ENCODE measurements at places on chromosomes 7 and 10.
A peak's percentile ranks its signal among the peaks of the same experiment; 100 is the strongest.

- no peak for DNase-seq
Observed at GRCh38 chr7:100257017-100257416, 37.3 kb downstream of the PVRIG start.

DNA sequence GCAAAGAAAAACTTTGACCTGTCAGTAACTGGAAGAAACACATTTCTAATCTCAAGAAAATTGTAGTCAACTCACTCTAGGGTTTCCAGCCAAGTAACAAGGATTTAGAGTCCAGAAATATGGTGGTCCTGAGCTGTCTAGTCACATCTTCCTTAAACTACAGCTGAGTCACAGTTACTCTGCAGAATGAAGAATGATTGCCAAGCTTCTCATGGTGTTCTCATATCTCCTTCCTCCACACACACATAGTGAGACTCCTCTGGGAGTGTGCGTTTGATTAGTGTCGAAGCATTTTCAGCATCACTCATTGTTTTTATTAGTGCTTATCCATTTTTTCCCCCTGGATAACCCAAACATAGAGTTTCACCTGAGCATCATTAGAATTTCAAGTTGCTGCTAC is 93.1 kb upstream of the CXCL12 start:
- DNase-seq = no peak

GRCh38 chr10:124338276-124338925 is 80.3 kb downstream of the OAT start:
- DNase-seq = no peak

DNA sequence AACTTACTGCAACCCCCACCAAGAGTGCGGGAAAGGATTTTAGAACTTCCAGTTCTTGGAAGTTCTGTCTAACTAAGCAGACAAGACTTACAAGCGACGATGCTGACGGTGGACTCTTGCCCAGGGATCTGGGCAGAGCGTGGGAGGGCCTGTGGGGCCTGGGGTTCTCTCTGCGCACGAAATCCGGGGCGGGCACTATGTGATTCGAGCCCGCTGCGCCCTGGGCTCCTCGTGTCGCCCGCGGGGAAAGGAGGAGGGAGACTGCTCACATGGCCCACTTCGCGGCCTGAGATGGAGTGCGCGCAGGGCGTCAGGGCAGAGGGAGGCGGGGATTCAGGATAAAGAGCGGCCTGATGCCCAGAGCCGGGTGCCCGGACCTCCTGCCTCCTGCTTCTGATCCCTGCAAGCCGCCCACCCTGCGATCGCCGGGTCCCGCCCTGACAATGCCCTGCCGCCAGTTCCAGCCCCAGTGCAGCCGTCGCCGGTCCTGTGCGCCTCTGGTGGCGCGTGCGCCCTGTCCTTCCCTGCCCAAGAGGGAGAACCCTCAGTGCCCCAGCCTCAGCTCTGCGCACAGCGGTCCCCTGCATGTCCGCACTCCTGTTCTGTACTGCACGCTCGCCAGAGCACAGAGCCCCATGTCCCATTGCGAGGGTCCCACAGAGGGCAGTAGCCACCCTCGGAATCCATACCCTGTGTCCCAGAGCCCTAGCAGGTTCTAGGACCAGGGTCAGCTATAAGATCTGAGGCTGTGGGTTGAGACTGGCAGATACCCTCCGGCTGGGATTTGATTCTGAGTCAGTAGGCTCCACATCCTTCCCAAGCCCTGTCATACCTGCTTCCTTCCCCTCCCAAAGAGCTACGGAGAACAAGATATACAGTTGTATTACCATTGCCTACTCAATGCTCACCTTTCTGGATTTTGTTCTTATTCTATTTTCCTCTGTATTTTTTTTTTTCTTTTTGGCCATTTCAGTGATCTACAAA is 99.4 kb upstream of the TMEM106B start:
- peak; percentile 2 for DNase-seq

- DNase-seq = no peak
Observed at GRCh38 chr7:12630513-12630819, 57.0 kb upstream of the ARL4A start.

GRCh38 chr10:104037261-104037951 is 48.3 kb downstream of the COL17A1 start:
- DNase-seq = no peak

DNA sequence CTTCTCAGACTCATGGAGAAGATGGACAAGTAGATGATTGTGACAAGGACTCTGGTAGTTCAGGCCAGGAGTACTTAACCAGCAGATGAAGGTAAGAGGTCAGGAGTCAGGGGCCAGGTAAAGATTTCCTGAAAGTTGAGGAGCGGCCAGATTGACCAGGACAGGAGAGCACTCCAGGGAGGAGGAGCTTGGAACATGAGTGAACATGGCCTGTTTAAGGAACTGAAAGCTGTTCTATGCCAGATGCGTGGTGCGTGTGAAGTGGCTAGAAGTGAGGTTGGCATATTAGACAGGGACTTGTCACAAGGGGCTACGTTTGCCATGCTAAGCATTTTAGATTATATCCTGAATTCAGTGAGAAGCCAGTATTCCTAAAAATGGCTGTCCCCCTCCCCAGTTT is 157.2 kb downstream of the WNT2 start:
- no peak for DNase-seq

GRCh38 chr10:69362471-69362954 is 54.2 kb downstream of the TACR2 start:
- peak; percentile 19 for DNase-seq

- no peak for DNase-seq
Observed at GRCh38 chr10:100340948-100341847, 5.8 kb upstream of the SCD start.

- no peak for DNase-seq
Observed at GRCh38 chr7:14480281-14480680, 422.3 kb downstream of the DGKB start.

DNA sequence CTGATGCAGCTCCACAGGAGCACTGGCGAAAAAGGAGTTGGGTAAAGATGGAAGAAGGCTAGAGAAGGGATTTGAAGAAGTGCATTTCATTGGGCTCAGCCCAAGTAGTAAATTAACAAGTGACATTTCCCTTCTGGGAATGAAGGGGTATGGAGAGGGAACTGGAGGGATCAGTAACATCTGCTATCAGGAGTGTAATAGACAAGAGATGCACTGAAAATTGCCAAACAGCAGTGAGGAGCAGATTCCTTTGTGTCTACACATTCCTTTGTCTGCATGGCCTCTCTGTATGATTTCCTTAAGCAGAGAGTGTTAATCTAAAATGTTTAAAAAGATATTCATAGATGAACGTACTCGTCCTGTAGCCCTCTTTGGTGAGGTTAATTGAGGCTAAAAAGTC is 148.2 kb upstream of the FERD3L start:
- DNase-seq = no peak

GRCh38 chr7:44760034-44760580 is 11.5 kb downstream of the ZMIZ2 start:
- DNase-seq = no peak

GRCh38 chr10:30284865-30285594 is 64.0 kb downstream of the MTPAP start:
- peak; percentile 1 for DNase-seq

- peak; percentile 5 for DNase-seq
Observed at GRCh38 chr7:116786791-116787443, 75.5 kb upstream of the CAPZA2 start.

DNA sequence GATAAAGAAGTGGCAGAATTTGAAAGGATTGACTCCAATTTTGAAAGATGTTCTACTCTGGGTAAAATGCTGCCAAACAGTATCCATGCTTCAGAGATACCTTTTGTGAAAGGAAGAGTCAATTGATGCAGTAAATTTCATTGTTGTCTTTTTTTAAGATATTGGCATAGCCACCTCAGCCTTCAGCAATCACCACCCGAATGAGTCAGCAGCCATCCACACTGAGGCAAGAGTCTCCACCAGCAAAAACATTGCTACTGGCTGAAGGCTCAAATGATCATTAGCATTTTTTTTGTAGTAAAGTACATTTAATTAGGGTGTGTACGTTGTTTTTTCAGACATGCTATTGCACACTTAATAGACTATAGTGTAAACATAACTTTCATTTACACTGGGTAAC is 31.7 kb upstream of the CYP26C1 start:
- DNase-seq = no peak

DNA sequence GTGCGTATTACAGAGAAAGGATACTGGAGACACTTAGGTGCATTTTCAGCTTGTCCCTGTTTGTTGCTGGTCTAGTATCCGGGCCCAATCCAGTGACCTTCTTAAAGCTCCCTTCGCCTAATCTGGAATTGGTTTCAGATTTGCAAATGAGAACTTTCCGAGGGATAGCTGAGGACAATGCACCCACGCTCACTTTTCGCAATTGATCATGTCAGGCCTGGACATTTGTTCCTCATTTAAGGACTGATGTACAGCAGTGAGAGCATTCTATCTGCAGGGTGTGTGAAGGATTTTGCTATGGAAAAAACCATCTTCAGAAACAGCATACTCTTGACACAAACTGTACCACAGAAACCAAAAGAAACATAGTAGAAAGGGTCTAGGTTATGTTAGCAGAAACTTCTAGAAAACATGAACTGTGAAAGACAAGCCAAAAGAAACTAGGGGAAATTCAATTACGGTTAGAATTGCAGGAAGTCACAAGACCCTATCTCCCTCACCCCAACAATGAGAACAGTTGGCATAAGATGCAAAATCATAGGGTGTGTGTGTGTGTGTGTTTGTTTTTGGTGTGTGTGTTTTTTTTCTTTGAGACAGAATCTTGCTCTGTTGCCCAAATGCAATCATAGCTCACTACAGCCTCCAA is 331.1 kb downstream of the CALN1 start:
- no peak for DNase-seq

DNA sequence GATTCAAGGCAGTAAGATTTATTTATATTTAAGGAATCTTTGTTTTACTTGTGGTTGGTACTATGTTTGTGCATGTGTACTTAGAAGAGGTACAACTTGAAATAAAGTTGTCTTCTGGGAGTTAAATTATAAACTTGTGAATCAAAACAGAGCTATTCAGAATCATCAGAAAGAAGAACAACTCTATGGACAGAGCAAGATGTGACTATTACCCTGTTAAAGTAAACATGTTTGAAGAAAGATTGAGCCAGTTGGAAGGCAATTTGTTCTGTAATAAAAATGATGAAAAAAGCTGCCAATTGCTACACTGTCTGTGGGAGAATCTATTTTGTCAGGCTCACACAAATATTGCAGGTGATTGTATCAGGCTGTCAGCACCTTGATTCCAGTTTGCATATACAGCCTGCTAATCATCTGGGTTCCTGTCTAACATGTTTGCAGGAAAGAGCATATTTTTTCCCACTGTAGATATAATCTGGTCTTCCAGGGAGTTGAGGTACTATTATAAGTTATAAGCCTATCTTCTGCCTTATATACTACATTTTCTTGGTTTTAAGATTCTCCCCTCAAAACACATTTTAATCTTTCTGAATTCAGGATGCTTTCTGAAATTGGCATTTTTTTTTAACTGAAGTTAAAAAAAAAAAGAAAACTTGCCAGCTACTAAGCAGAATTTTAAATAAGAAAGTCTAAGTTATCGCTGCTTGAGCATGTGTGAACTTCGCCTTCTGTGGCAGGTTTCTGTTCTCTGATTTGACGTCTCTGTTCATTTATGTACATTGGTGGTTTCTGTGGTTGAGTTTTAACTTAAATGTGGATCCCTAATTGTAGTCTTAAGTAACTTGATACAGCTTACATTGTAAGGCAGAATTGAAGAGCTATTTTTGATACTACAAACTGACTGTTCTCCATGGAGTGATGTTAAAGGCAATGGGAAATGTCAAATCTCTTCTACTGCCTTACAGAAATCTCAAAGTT is 46.0 kb downstream of the ZNRF2 start:
- peak; percentile 56 for DNase-seq

- no peak for DNase-seq
Observed at GRCh38 chr7:92056286-92056685, 78.0 kb downstream of the CYP51A1 start.

DNA sequence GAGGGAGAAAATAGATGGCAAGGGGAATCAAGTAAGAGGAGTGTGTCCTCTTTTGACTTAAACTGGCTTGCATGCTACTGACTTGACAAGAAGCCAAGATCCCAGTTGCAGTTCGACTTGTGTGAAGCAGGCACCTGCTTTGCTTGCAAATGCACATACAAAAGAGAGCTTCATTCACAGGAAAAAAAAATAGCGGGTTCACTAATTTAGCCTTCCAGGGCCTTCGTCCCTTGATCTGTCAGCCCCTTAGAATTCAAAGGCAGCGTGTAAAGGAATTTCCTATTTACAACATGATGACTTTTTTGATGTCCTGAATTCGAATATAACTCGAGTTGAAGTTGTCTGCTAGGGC is 192.1 kb downstream of the CELF2 start:
- peak; percentile 14 for DNase-seq

GRCh38 chr7:151570366-151570915 is 50.7 kb upstream of the RHEB start:
- no peak for DNase-seq

DNA sequence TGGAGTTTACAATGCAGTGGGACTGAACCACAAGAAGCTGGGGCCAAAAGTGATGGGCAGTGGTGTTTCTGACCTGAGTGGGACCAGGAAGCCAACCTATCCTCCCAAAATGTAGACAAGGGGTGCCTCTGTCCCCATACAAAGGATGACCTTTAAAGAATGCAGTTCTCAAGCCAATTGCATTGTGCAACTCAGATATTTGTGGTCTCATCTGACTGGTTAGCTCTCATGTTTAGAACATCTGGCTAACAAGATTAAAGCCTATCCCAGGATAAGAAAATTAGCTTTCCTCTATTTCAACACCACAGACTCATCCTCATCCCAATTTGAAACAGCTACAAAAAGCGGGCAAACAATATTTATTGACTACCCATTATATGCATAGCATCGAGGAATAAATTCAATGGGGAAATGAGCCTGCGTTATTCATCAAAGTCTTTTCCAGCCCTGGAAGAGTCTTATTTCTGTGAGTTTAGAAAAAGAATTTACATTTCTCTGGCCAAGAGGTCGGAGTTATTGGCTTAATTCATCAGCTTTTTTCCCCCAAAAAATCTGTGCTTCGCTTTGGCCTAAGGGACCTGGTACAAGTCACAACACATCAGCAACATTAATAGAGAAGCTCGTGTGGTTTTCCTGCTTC is 26.7 kb downstream of the ELMO1 start:
- DNase-seq = no peak

GRCh38 chr10:28604567-28605536 is 71.9 kb downstream of the WAC start:
- DNase-seq = no peak

GRCh38 chr10:24249829-24250415 is 41.0 kb downstream of the KIAA1217 start:
- DNase-seq = no peak

- DNase-seq = no peak
Observed at GRCh38 chr7:81029511-81029910, 110.7 kb upstream of the SEMA3C start.

- no peak for DNase-seq
Observed at GRCh38 chr7:65804887-65805286, 68.0 kb upstream of the VKORC1L1 start.

DNA sequence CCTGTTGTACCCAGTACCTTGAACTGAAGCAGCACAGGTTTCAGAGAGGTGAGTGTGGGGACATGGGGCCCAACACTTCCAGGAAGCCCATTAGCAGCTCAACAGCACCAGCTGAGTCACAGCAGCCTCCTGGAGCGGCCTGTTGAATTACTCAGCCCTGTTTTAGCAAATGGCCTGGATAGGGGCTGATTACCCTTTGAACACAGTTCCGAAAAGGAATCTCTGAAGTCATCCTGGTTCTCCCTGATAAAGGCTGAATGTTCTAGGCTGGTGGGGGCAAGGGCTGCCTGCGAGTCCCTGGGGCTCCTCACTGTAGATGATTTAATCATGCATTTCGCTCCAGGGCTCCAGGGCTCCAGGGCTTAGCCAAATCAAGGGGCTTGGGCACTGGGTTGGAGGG is 287.5 kb downstream of the GRID1 start:
- DNase-seq = no peak

GRCh38 chr10:120702032-120702431 is 149.1 kb upstream of the WDR11 start:
- no peak for DNase-seq

- DNase-seq = no peak
Observed at GRCh38 chr10:103666087-103666761, 172.7 kb downstream of the NEURL1 start.

All from CD4-positive, alpha-beta T cell treated with Interleukin-6 at 100 ng/mL for 8 hours (primary cell).